ENCODE measurements at places on chromosomes 5 and 9. TPM values are rescaled to one million over a fixed set of nuclear protein-coding genes. Genes with fewer than 3 reads are reported as not detected.

GRCh38 chr5:130068988-130069387, 164.7 kb downstream of the CHSY3 start:
- H3K4me3 ChIP-seq, result no peak overlapping the region
- H3K36me3 ChIP-seq, result no peaks in the 10 kb centered on the region
- no peak overlapping the region for H3K27ac ChIP-seq
- no peaks in the 10 kb centered on the region for H3K4me1 ChIP-seq

DNA sequence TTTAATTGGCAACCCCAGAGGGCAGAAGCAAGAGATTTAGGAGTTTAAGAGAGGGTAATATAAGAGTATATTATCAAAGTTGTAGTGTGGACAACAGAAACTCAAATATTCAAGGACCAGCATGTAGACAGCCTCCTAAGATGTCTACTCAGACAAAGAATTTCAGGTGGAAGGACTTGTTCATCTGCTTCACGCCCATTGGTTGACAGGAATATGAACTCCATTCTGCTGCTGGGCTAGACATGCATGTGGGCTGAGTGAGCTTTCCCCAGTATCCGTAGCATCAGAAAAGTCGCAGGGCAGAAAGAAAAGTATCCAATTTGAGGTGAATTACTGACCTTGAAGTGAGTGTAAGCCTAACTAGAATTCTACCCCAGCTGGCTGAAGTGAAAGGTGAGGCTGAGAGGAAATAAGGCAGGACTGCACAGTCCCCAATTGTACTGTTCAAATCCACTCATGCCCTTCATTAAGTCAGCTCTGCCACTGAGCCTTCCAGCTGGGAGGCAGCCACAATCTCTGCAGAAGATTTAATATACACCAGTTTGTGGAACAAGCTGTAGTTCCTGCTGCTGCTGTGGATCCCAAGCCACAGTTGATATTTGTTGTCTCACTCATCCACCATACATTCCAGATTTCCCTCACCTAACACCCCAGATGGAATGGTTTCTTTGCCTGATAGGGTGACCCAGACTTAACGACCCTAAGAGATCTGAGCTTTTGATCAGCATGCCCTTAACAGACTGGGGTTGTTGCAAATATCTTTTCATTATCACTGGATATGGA, 41.2 kb downstream of the PDCD1LG2 start:
- no peaks in the 10 kb centered on the region for H3K27me3 ChIP-seq
- no peak overlapping the region for H3K4me3 ChIP-seq
- no peak overlapping the region for H3K27ac ChIP-seq
- H3K4me1 ChIP-seq, result peaks cover 6% of the 10 kb centered on the region

- no peak overlapping the region for H3K4me3 ChIP-seq
- peaks cover 6% of the 10 kb centered on the region for H3K4me1 ChIP-seq
- peaks cover 20% of the 10 kb centered on the region for H3K36me3 ChIP-seq
- DNase-seq, result no peak
These were observed 27.8 kb downstream of the RECK start for GRCh38 chr9:36064448-36065037.

- H3K4me1 ChIP-seq, result no peaks in the 10 kb centered on the region
- no peak for DNase-seq
- no peak overlapping the region for H3K27ac ChIP-seq
These were observed 36.6 kb upstream of the FBXL7 start for GRCh38 chr5:15463231-15463980.

DNA sequence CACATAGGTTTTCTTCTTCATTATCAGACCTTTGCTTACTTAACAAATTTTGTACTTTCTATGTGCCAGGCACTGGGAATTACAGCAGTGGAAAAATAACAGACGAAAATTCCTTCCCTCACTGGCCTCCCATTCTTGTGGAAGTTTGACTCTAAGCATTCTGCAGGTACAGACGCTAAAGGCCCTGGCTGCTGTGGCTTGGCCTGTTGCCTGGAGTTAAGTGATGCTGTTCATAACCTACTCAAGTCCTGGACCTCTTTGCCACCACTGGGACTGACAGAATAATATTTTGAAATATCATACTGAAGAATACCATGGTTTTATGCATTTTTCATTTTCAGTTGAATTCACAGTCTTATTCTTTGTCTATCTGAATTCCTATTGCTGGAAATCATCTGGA, 97.3 kb upstream of the SPATA31C2 start:
- H3K27me3 ChIP-seq, result peaks cover 23% of the 10 kb centered on the region
- H3K4me3 ChIP-seq, result no peak overlapping the region
- H3K36me3 ChIP-seq, result no peaks in the 10 kb centered on the region

- H3K27ac ChIP-seq, result peak overlapping the region; percentile 92
- no peak for DNase-seq
These were observed 47.8 kb upstream of the TGFBR1 start for GRCh38 chr9:99056886-99057664.

DNA sequence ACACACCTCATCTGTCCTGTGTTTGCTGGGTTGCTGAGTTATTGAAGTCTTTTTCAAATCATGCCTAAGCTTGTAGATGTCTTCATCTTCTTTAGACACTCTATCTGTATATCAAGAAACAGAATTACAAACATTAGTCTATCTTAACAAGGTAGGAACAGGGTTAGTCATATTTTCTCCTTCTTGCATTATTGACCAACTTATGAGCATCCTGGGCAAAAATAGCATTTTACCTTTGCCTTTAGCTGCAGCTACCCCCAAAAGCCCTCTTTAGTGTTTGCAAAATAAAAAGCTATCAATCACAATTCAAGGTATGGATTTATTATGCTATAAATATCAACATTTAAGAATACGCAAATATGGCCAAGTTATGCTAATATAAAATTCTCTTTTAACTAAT, 3.4 kb downstream of the PLK2 start:
- peaks cover 25% of the 10 kb centered on the region for H3K27me3 ChIP-seq
- H3K4me1 ChIP-seq, result peaks cover 15% of the 10 kb centered on the region
- H3K27ac ChIP-seq, result no peak overlapping the region
- H3K4me3 ChIP-seq, result no peak overlapping the region

GRCh38 chr5:170403675-170404074, 14.5 kb upstream of the KCNMB1 start:
- DNase-seq, result no peak
- no peak overlapping the region for H3K27ac ChIP-seq
- no peaks in the 10 kb centered on the region for H3K4me1 ChIP-seq
- H3K36me3 ChIP-seq, result no peaks in the 10 kb centered on the region
- H3K27me3 ChIP-seq, result peaks cover 10% of the 10 kb centered on the region

DNA sequence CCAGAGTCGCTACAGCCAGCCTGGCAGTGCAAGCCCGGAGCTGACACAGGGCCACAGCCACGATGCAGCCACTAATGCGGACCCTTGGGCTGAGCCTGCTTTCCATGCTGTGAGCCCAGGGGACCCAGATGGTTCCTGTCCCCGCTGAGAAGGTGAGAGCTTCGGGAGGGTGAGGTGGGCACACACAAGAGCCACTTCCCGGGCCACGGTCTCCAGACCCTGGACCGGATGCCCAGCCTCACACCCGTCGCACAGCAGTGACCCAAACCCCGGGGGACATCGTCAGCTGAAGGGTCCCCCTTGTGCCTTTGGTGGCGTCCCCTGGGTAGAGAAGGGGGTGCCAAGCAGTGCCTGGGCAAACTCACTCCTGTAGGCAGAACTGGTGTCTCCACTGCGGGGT, 13.4 kb downstream of the PAEP start:
- no peaks in the 10 kb centered on the region for H3K4me1 ChIP-seq
- no peak overlapping the region for H3K27ac ChIP-seq
- H3K27me3 ChIP-seq, result no peaks in the 10 kb centered on the region
- H3K4me3 ChIP-seq, result no peak overlapping the region

DNA sequence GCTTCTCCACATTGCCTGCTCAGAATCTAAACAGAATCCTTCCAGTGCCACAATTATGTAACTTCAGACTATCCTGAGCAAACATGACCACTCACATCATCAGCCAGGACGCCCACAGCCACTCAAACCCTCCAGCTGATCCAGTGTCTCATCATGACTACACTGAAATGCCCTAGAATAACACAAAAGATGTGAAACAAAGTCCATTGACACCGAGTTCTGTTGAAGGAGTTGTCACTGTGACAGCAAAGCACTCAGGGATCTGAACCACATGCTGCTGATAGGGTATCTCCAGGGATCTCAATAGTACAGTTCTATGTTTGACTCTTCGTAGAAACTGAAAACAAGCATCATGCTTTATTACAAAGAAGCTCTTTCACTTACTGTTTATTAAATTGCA, 150.2 kb downstream of the GABBR2 start:
- H3K27me3 ChIP-seq, result peaks cover 12% of the 10 kb centered on the region
- no peak overlapping the region for H3K27ac ChIP-seq
- DNase-seq, result no peak
- no peaks in the 10 kb centered on the region for H3K4me1 ChIP-seq

GRCh38 chr9:70411121-70411929, 3.1 kb downstream of the KLF9 start:
- peaks cover 11% of the 10 kb centered on the region for H3K36me3 ChIP-seq
- peak overlapping the region; percentile 97 for H3K27ac ChIP-seq
- peaks cover 61% of the 10 kb centered on the region for H3K4me1 ChIP-seq
- DNase-seq, result no peak
- no peaks in the 10 kb centered on the region for H3K27me3 ChIP-seq

DNA sequence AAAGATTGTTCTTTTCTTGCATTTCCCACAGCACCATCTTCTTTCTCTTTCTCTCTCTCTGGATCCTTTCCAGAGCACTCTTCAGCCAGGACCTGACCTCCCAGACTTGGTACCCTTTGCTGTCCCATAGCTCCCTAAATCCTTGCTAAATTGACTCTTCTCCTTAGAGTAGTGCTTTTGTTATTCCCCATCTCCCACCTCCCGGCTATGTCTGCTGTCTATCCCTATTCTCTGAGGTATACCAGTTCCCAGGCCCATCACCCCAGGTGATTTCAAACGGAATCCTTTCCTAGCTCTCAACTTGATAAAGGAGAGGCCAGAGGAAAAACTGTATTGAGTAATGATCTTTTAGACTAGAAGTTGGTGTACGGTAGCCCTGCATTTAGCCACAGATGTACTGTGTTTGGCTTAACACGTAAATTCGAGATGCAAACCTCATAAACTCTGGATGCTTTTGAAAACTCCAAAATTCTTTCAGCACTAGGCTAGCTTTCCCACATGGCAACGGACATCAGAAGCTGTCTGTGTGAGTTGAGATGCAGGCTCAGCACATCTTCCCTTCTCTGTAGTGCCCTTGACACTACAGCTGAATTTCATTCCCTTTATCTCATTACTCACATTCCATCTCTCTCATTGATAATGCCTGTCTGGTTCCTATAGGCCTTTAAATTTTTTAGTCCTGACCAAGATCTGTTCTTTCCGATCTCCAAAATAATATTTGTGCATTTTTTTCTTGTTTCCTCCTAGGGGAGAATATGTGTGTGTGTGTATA, 320.8 kb upstream of the ITGA1 start:
- DNase-seq, result no peak
- no peaks in the 10 kb centered on the region for H3K27me3 ChIP-seq
- no peak overlapping the region for H3K4me3 ChIP-seq
- no peak overlapping the region for H3K27ac ChIP-seq
- H3K4me1 ChIP-seq, result peaks cover 9% of the 10 kb centered on the region
- no peaks in the 10 kb centered on the region for H3K36me3 ChIP-seq

DNA sequence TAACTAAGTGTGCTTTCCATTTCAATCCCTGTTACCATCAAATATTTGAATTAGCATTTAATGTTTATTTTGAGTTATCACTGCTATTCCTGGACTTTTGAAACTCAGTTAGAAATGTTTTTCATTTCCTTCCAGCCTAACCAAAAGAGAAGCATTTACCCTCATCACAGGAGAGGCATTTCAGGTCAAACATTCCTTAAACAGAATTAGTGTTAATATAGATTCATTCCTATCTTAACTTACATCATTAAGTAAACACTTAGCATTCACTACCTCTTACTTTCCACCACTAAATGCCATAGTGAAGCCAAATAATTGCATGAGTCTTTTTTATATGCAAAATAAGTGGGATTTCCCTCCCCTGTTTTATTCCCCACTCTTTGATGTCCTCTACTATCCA, 136.6 kb upstream of the OR13F1 start:
- no peaks in the 10 kb centered on the region for H3K27me3 ChIP-seq
- no peaks in the 10 kb centered on the region for H3K4me1 ChIP-seq
- no peak for DNase-seq
- H3K4me3 ChIP-seq, result no peak overlapping the region
- H3K27ac ChIP-seq, result no peak overlapping the region

DNA sequence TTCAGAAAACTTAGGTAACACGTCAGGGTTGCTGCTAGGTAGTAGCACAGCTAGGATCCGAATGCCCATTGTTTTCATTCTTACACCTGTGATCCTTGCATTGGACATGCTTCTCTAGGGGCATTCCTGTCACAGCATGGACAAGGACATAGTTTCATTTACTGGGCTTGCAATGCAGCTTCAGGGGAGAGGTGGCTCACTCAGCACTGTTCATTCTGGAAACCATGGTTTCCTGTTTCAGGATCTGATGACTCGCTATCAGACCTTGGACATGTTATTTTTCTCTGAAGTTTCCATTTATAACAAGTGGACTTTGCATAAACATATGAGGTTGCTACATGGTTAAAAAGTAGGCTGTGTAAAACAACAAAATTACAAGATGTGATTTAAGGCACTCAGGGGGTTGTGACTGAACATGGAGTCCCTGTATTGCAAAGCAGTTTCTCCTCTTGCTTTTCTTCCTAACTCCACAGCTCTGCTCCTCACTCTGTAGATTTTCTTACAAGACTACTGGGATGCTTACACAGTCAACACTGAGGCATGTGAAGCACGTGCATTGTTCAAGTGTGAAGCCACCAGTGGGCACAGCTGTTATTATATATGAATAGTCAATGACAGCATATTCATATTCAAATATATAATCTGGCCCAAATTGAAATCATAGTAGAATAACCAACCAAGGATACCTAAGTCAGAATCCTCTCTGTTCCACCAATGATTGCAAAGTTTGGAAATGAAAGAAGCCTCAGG, 66.1 kb upstream of the STK32A start:
- H3K27me3 ChIP-seq, result no peaks in the 10 kb centered on the region
- no peak for DNase-seq
- no peaks in the 10 kb centered on the region for H3K4me1 ChIP-seq
- no peaks in the 10 kb centered on the region for H3K36me3 ChIP-seq
- no peak overlapping the region for H3K4me3 ChIP-seq
- H3K27ac ChIP-seq, result no peak overlapping the region

INSL4 gene
- not detected for total RNA-seq

HMCN2 gene
- not detected for total RNA-seq

TOR2A gene
- 16.6 TPM for total RNA-seq

SOHLH1 gene
- not detected for total RNA-seq

PLPPR1 gene
- total RNA-seq, result not detected

TTC16 gene
- 0.10 TPM for total RNA-seq

Measured in activated T-helper 1 cell treated with anti-CD3 and anti-CD28 coated beads, Interleukin-12 subunit alpha, Interleukin-12 subunit beta, Interleukin-2, Interleukin-4 antibody, amounts not matched to agents 30 ng/mL and 10 ng/mL and 1 ng/mL, durations not matched to agents 14 hours and 24 hours and 36 hours (primary cell).